Activated CD4-positive, alpha-beta T cell treated with anti-CD3 and anti-CD28 coated beads, Interleukin-2, Interleukin-6, amounts not matched to agents 100 ng/mL and 50 ng/mL, durations not matched to agents 16 hours and 8 hours (primary cell): ENCODE measurements at places on chromosomes 1 and 21.
A peak's percentile ranks its signal among the peaks of the same experiment; 100 is the strongest.

GRCh38 chr1:86339014-86339812 lies 56.9 kb downstream of the ODF2L start:
- no peak for DNase-seq

- DNase-seq, result no peak
Observed at GRCh38 chr1:61227857-61228550, 145.6 kb downstream of the NFIA start.

- no peak for DNase-seq
Observed at GRCh38 chr1:87926921-87927320, 598.2 kb downstream of the LMO4 start.

DNA sequence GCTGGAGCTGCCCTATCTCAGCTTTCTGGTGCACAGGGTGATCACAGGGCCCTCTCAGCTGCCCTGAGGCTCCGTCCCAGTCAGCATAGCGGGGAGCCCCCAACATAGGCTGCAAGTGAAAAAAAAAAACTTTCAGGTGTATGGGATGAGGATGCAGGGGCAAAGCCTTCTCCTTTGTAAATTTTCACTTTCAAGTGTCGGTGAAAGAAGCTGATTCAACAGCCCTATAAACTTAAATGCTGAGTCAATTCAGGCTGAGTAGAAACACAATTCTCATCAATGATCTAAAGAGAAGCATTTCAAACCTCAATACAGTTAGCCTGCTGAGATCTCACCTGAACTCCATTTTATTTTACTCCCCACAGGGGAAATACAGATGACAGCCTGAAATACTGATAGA lies 171.2 kb downstream of the SEC16B start:
- DNase-seq, result no peak

DNA sequence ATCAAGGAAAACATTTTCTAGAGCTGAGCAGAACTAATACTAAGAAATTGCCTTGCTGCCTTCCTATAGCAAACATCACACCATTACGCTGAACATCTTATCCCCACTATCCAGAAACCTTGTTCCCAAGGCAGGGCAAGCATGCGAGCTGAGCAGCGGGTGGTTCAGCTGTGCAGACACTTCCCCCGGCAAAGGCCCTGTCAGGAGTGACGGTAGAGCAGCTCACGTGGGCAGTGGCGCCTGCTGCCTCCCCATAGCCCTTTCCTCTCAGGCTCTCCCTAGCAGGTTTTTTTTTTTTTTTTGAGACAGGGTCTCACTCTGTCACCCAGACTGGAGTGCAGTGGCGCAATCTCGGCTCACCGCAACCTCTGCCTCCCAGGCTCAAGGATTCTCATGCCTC lies 13.7 kb upstream of the ANGPTL7 start:
- no peak for DNase-seq

DNA sequence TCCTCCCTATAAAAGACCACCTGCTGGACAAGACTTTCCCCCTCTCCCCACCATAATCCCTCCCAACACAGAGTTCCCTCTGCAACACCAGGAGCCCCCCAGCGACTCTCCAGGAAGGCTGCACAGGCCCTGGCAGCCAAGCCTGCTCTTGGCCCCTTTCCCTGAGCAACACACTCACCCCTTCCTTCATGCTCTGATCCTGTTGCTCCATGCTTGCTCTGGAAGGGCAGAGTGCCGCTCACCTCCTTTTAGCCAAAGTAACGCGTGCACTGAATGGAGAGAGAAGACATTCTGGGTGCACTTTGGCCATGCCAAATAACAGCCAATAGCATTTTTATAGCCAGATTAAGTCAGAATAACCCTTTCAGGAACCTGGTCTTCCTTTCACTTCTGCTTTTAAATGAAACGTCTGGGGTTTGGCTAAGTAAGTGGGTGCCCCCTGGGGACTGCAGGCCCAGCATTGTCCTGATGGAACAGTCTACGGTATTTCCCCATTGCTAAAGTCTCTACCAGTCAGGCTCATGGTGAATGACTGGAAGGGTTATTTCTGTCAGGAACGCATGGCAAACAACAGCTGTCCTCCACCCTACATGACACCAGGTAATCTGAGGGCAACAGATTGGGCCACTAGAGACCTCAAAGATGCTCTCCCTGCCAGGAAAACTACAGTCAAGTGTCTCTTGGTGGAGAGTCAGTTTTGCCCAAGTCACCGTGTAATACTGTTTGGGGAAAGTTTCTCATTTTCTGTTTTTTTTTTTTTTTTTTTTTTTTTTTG lies at the start of gene SLC2A5:
Gene SLC2A5, minus strand, starts transcription at position 310 of the 775 bp plus-strand sequence. Its CDS starts 99 bp downstream, at position 211.
- no peak for DNase-seq

- no peak for DNase-seq
Observed at GRCh38 chr1:224851848-224852261, 77.6 kb upstream of the DNAH14 start.

GRCh38 chr1:149843431-149844041 lies 55.8 kb upstream of the BOLA1 start:
- peak; percentile 31 for DNase-seq

- DNase-seq, result no peak
Observed at GRCh38 chr1:172726740-172727139, 67.8 kb downstream of the FASLG start.

DNA sequence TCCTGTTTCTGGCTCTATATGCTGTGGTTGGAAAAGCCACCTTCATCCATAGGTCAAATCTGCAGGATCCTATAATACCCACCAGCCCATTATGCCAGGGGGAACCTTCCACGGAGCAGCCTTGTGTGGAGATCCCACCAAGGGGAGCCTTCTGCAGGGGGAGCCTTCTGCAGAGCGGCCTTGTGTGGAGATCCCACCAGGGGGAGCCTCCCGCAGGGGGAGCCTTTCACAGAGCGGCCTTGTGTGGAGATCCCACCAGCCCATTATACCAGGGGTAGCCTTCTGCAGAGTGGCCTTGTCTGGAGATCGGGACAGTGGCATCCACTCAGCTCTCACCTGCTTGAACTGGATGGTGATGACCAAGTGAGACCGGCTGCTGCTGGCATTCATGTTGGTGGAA lies 85.3 kb downstream of the SCCPDH start:
- DNase-seq, result no peak

- DNase-seq, result no peak
Observed at GRCh38 chr1:45775794-45776193, 25.3 kb upstream of the IPP start.

DNA sequence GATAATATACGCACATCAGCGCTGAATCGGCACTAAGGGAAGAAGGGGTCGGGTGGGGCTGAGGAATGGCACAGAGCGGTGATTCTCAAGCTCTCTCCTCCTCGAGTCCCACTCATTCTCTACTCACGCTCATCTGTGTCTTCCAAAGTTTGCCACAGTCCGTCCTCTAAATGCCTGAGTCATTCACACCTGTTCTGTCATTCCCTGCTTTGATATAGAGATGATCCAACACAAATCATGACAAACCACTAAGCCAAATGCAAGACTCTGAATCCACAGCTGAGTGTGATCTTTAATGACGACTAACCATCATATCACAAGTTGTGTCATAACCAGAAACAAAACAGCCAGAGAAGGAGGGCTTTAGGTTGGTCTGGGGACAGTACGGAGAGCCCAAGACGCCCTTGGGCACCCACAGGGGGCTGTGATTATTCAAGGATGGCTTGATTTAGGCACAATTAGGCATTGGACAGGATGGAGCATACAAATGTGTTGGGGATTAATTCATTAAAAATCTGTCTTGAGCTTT lies 501.5 kb downstream of the KIF26B start:
- no peak for DNase-seq

DNA sequence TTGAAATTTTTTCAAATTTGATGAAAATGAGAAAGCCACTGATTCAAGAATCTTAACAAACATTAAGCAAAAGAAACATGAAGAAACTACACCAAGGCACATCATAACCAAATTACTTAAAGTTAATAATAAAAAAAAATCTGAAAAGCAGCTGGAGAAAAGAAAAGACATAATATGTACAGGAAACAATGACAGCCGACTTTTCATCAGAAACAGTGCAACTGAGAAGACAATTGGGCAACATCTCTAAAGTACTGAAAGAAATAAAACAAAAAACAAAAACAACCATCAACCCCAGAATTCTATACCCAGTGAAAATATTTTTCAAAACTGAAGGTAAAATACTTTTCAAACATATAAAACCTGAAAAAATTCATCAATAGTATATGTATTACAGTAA lies 73.8 kb upstream of the DMRTA2 start:
- DNase-seq, result no peak

- DNase-seq, result no peak
Observed at GRCh38 chr21:44527156-44527982, 12.6 kb downstream of the KRTAP10-1 start.

DNA sequence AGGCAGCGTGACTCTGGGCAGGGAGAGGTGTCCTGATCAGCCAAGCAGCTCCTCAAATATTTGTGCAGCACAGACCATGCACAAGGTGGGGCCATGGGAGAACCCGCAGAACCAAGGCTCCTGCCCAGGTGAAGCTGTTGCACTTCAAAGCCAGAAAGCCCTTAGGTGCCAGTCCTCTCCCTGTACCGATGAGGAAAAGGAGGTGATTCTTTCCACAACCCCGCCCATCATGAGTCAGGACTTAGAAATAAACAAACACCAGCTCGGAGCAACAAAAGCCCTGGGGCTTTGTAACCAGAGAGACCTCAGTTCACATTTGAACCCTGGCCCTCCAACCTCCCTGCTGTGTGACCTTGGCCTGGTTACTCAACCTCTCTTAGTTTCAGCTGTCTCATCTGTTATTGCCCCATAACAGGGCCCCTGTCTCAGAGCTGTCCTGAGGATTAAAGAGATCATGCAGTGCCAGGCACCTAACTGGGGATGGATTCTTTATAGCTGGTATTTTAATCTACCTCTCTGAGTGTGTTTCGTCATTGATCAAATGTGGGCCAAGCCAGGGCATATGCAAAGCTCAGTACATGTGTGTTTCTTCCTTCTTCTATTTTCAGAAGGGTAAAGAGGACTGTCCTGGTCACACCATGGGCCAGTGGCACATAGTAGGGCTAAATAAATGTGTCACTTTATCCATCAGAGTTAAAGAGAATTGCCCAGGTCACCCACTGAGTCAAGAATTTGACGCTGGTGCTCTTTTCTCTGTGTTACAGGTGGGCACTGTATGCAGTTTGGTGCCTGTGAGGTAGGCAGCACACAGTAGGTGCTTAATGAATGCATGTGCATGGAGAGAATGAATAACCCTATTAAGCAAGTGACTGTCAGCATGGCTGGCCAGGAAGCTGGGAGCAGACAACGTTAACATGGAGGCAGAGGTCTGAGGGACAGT lies 1.4 kb downstream of the LDLRAD1 start:
- no peak for DNase-seq

DNA sequence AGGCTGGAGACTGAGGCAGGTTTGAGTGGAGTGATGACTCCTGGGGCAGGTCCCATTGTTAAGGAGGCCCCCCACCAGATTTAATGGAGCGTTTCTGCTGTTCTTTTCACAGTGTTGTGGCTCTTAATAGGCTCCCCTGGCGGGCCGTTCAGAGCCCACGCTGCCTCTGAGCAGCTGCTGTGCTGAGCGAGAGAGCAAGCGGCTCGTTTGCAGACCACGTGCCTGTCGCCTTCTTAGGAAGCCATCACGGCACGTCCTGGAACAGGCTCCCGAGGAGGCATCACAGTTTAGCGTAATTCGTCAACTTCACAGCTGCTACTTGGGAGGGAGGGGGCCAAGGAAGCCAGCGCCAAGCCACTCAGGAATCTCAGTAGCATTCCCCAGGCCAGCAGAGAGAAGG lies 70.5 kb upstream of the CTTNBP2NL start:
- no peak for DNase-seq

DNA sequence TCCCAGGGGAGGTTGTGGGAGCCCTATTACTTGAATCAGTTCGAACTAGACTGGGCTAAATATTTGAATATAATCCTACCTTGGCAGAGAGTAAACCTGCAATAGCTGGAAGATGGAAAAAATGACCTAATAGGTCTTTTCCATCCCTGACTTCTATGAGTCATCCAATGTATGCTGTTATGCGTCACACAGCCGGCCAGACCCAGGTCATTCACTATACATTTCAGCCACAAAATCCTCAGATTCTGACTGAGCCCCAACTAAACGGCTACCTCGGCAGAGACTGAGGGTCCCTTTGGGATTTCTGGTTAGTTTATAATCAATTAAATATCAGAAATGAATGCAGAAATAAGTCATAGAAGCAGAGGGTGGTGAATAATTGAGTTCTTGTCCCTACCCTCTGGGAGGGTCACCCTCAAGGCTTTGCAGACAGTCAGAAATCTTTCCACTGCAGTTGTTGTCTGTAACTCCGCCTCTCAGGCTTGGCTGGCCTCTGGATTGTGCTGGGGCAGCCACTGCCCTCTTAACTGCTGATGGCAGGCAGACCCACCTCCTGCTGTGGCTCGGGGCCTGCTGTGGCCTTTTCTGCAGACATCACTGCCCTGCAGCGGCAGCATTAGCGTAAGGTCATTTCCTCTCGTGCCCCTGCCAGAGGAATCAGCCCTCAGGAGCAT lies 240.5 kb downstream of the TGFB2 start:
- DNase-seq, result no peak

- DNase-seq, result peak; percentile 67
Observed at GRCh38 chr21:42421018-42421793, 17.5 kb downstream of the UBASH3A start.

GRCh38 chr1:116318897-116319296 lies 54.1 kb upstream of the ATP1A1 start:
- no peak for DNase-seq

DNA sequence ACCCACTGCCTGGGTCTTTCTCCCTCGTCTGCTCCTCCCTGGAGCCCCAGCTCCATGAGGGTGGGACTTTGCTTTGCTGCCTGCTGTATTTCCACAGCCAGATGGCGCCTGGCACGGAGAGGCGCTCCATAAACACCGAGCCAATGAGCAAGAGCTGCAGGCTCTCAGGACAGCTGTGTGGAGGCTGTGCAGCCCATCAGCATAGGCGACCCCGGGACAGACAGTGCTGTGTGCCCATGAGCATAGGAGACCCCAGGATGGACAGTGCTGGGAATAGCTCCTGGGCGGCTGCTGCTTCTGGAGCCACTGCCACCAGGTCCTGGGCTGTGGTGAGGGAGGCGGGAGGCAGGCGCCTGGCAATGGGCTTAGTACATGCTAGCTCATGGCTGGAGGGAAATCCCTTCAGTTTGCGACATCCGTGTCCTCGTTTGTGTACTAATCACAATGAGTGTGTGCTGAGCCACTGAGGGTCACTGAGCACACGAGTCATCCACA lies 29.2 kb downstream of the CEP104 start:
- no peak for DNase-seq

- no peak for DNase-seq
Observed at GRCh38 chr1:177343445-177343844, 172.7 kb downstream of the BRINP2 start.

DNA sequence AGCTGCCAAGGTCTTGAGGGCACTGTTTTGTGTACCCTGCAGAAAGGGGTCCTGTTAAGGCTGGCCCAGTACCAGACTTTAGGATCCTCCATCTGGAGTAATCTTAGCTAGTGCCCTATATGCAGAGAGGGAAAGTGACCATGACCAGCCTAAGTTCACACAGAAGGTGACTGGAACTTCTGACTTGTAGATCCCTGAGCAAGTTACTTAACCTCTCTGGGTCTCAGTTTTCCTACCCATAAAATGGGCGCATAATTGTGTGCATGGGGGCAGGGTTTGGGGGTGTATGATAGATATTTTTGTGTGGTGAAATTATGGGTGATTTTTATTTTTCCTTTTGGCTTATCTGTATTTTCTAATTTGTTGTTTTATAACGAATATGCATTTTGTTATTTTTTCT lies 3.3 kb upstream of the SHISAL2A start:
- DNase-seq, result no peak

GRCh38 chr1:85295006-85295431 lies 18.6 kb upstream of the BCL10 start:
- DNase-seq, result no peak

- DNase-seq, result no peak
Observed at GRCh38 chr1:178485541-178485981, 11.2 kb downstream of the CLEC20A start.
